GM23248 (cell line): ENCODE measurements at places on chromosomes 5 and 9. TPM values are rescaled to one million over a fixed set of nuclear protein-coding genes. Genes with fewer than 3 reads are reported as not detected.

- no peaks in the 10 kb centered on the region for H3K27me3 ChIP-seq
- H3K4me3 ChIP-seq = no peak overlapping the region
These were observed 4.9 kb downstream of the SLC25A51 start for GRCh38 chr9:37899041-37899440.

DNA sequence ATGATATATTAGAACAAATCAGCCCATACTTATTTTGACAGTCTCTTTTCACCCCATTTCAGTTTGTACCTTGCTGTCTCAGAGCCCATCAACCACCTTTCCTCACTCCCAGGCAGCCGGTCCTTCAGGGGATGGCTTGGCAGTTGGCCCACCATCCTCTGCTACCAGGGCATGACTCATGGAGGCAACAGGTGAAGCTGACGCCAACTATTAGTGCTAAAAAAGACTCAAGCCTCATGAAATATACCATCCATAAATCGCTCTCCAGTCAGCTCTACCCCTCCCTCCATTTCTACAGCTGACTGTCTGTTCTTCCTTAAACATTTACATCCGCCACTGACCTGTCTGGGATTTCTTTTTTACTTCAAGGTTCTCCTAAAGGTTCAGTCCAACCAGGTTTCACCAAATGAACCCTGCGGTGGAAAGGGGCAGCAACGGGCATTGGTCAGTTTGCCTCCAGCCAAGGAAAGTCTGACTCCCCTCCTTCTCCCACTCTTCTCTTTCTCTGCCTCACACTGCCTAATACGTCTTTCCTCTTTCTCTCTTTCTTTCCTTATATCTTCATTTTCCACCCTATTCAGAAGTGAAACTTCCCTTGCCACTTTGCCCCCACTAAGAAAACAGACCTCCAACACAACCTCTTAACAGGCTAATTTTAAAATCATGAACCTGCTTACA is 439.1 kb downstream of the RAB3C start:
- H3K27ac ChIP-seq = no peak overlapping the region
- no peak for DNase-seq
- H3K4me3 ChIP-seq = no peak overlapping the region
- no peaks in the 10 kb centered on the region for H3K4me1 ChIP-seq
- H3K36me3 ChIP-seq = no peaks in the 10 kb centered on the region

DNA sequence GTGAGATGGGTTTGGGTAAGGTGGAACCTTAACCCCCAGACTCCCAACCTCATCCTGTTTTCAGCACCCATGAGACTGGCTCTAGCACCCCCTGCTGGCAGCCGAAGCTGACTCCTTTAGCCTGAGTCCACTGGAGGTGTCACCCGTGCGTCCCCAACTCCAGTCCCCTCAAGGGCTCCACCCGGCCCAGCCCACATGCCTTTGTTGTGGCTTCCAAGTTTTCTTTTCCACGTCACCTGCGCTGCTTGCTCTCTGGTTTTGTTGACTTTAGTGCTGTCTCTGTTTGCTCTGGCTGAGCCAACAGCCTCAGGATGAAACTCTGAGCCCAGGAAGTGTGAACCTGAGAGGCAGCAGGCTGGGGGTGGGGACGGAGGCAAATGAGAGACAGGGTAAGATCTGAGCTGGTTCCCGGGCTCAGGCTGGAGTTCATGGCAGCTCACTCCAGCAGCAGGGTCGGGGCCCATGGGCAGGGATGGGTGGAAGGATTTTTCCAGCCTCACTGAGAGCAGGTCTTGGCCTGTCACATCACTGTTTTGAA is 13.2 kb upstream of the AQP7 start:
- H3K4me3 ChIP-seq = no peak overlapping the region
- DNase-seq = peak; percentile 58
- no peaks in the 10 kb centered on the region for H3K36me3 ChIP-seq
- no peaks in the 10 kb centered on the region for H3K4me1 ChIP-seq

GRCh38 chr5:148725675-148726074 is 71.3 kb upstream of the HTR4 start:
- H3K4me1 ChIP-seq = peaks cover 10% of the 10 kb centered on the region; the same call in 1 of the 2 replicates
- H3K4me3 ChIP-seq = no peak overlapping the region
- no peaks in the 10 kb centered on the region for H3K36me3 ChIP-seq
- H3K27ac ChIP-seq = no peak overlapping the region

- H3K36me3 ChIP-seq = no peaks in the 10 kb centered on the region
- peaks cover 19% of the 10 kb centered on the region for H3K27me3 ChIP-seq
These were observed 47.5 kb upstream of the SH3PXD2B start for GRCh38 chr5:172501708-172502320.

DNA sequence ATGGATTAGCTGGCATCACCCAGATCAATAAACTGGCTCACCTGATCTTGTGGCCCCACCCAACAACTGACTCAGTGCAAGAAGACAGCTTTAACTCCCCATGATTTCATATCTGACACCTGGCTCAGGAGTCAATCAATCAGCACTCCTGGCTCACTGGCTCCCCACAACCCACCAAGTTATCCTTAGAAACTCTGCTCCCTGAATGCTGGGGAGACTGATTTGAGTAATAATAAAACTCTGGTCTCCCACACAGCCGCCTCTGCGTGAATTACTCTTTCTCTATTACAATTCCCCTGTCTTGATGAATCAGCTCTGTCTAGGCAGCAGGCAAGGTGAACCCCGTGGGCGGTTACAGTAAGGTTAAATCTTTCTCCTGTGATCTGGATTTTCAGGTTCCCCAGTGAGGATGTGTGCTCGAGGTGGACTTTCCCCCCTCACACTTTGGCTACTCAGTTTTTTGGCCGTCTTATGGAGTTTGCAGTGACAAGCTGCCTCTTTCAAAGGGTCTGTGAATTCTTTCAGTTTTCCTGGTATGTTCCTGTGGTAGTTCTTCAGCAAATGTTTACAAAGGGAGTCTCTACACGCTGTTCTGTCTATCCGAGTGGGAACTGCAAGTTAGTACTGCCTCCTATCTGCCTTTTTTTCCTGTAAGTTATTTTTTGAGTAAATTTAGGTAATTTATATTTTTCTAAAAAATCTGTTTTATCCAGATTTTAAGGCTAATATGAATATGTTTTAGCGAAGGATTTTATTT is 500.2 kb upstream of the NUDT12 start:
- H3K4me3 ChIP-seq = no peak overlapping the region
- H3K27me3 ChIP-seq = no peaks in the 10 kb centered on the region
- no peaks in the 10 kb centered on the region for H3K4me1 ChIP-seq
- H3K36me3 ChIP-seq = no peaks in the 10 kb centered on the region
- H3K27ac ChIP-seq = no peak overlapping the region

GRCh38 chr5:6723122-6723815 is 10.0 kb downstream of the TENT4A start:
- no peak for DNase-seq
- peak overlapping the region; percentile 77; the same call in 1 of the 2 replicates for H3K27ac ChIP-seq
- peak overlapping the region; percentile 71; the same call in 1 of the 2 replicates for H3K4me3 ChIP-seq
- peaks cover 19% of the 10 kb centered on the region for H3K4me1 ChIP-seq
- no peaks in the 10 kb centered on the region for H3K27me3 ChIP-seq

SLC4A9 gene
- total RNA-seq = not detected in 2 replicates

DNA sequence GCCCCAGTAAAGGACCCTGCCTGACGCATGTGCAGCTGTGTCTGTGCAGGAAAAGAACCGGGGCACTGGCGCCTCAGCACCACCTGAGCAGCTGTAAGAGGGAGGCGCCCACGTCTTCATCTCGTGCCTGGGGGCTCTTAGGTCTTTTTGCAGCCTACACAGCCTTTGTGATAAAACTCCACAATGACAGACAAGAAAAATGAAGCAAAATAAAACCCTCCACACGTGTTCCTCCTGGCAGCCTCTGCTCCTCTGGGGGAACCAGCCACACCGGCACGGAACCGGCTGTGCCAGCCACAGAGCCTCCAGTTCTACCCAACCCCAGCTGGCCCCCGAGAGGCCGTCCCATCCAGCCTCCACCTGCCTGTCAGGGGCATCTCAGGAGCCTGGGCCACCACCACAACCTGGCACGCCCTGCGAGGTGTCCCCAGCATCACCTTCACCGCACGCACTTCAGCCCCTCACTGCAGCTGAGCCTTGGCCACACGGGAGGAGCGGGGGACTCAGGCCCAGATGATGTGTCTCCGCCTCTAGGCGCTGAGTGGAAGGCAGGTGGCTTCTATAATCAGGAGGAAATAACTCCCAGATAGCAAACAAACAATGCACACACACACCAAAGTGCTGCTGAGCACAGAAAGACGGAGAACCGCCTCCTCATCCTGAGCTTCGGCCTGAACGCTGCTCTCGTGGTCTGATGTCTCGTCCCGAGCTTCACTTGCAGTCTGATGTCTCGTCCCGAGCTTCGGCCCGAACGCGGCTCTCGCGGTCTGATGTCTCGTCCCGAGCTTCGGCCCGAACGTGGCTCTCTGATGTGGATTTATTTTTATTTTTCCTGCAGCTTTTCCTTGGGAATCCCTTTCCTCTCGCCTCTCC is 28.6 kb upstream of the NSMF start:
- DNase-seq = no peak
- no peak overlapping the region for H3K4me3 ChIP-seq
- H3K4me1 ChIP-seq = no peaks in the 10 kb centered on the region
- no peaks in the 10 kb centered on the region for H3K36me3 ChIP-seq

ZDHHC11 gene
- 0.65 TPM in 1 of 2 replicates, not detected in the other for total RNA-seq

DNA sequence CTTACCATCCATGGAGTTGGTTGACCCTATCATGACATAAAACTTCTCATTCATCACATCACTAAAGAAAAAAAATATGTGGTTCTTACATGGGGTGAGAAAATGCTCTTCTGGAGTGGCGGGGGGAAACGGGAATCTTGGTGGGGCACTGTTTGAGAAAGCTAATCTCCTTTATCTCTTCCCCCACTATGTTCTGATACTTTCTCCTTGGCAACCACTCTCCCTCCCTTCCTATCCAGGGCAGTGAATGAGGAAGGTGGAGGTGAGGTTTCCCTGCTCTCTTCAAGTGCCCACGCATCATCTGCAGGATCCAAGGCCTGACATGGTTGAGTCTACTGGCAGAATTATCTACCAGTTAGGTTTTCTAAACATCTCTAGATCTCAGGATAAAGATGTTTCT is 220.8 kb upstream of the TBCA start:
- H3K36me3 ChIP-seq = no peaks in the 10 kb centered on the region
- H3K4me3 ChIP-seq = no peak overlapping the region
- no peaks in the 10 kb centered on the region for H3K27me3 ChIP-seq

DNA sequence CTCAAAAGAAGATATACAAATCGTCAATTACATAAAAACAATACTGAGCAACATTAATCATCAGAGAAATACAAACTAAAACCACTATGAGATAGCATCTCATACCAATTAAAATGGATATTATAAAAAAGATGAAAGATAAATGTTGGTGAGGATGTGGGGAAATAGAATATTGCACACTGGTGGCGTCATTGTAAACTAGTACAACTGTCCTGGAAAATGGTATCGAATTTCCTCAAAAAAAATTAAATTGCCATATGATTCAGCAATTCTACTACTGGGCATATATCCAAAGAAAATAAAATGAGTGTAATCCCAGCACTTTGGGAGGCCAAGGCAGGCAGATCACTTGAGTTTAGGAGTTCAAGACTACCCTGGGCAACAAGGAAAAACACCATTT is 326.0 kb upstream of the FTMT start:
- no peak overlapping the region for H3K27ac ChIP-seq
- H3K4me1 ChIP-seq = no peaks in the 10 kb centered on the region
- no peak for DNase-seq
- H3K36me3 ChIP-seq = no peaks in the 10 kb centered on the region
- H3K4me3 ChIP-seq = no peak overlapping the region

TMEFF1 gene
- total RNA-seq = 0.43 and 4.4 TPM in 2 replicates

GRCh38 chr9:32350682-32351081 is 33.8 kb upstream of the ACO1 start:
- no peaks in the 10 kb centered on the region for H3K36me3 ChIP-seq
- no peaks in the 10 kb centered on the region for H3K4me1 ChIP-seq
- H3K27me3 ChIP-seq = no peaks in the 10 kb centered on the region

GRCh38 chr9:37061768-37062167 is 27.7 kb upstream of the PAX5 start:
- H3K27me3 ChIP-seq = peaks cover 50% of the 10 kb centered on the region
- no peak overlapping the region for H3K4me3 ChIP-seq
- no peaks in the 10 kb centered on the region for H3K36me3 ChIP-seq
- no peak for DNase-seq
- H3K4me1 ChIP-seq = no peaks in the 10 kb centered on the region

DNA sequence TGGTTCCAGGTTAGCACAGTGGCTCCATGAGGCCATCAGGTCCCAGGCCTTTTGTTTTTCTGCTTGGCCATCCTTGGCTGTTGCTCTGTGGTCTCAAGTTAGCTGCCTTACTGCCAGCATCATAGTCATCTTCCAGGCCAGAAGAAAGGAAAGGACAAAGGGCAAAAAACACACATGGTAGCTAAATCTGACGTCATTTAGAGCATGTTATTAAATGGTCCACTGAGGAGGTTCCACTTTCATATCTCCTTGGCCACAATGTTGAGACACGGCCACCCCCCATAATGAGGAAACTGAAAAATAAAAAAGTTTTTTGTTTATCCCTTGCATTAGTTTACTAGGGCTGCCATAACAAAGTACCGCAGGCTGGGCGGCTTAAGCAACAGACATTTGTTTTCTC is 106.4 kb upstream of the NIPBL start:
- no peaks in the 10 kb centered on the region for H3K4me1 ChIP-seq
- H3K27me3 ChIP-seq = peaks cover 22% of the 10 kb centered on the region
- DNase-seq = no peak
- H3K36me3 ChIP-seq = no peaks in the 10 kb centered on the region
- no peak overlapping the region for H3K27ac ChIP-seq

UBAC1 gene
- total RNA-seq = 45.9 and 54.3 TPM in 2 replicates

NPDC1 gene
- total RNA-seq = 41.9 and 43.1 TPM in 2 replicates

ANKRD34B gene
- not detected in 2 replicates for total RNA-seq

KIAA1958 gene
- 4.7 and 7.7 TPM in 2 replicates for total RNA-seq

SPATA31D4 gene
- total RNA-seq = not detected in 2 replicates

DNA sequence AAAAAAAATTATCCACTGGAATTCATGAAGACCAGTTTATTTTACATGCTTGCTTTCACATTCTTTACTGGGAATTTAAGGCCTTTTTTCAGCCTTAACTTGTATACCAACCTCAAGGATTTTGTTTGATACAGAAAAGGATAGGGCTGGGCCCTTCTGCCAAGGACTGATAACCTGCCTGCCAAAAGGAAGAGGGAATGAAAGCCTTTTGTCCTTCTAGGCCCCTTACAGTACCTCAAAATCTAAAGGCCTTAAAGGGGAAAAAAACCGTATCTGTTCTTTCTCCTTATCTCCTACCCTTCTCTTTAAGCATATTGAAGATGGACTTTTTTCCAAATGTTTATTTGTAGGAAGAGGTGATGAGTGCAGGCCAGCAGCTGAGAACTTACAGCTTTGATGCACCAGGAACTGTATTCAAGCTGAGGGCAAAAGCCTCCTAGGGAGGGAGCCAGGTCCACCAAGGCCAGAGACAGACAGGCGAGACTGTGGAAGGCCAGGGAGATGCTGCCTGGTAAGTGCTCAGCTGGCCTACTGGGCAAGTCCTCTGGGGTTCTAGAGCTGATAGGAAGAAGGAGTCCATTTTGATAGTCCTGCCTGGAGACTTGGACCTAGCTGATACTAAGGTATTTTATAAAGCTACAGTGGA is 31.8 kb downstream of the FAXDC2 start:
- no peak overlapping the region for H3K4me3 ChIP-seq
- H3K27me3 ChIP-seq = no peaks in the 10 kb centered on the region
- H3K4me1 ChIP-seq = no peaks in the 10 kb centered on the region
- DNase-seq = no peak
- no peak overlapping the region for H3K27ac ChIP-seq

- no peak for DNase-seq
- H3K27ac ChIP-seq = no peak overlapping the region
- H3K4me1 ChIP-seq = no peaks in the 10 kb centered on the region
- H3K4me3 ChIP-seq = no peak overlapping the region
These were observed 1625.6 kb upstream of the ACO1 start for GRCh38 chr9:30758726-30759446.

THG1L gene
- total RNA-seq = 10.3 and 12.3 TPM in 2 replicates

INSL4 gene
- not detected in 2 replicates for total RNA-seq

GRCh38 chr9:36221667-36222066 is 30.9 kb downstream of the CLTA start:
- H3K4me1 ChIP-seq = no peaks in the 10 kb centered on the region
- no peak for DNase-seq
- H3K4me3 ChIP-seq = no peak overlapping the region
- H3K36me3 ChIP-seq = peaks cover 64% of the 10 kb centered on the region
- no peaks in the 10 kb centered on the region for H3K27me3 ChIP-seq
- no peak overlapping the region for H3K27ac ChIP-seq
